ENCODE measurements at places on chromosomes 11 and 22. TPM values are rescaled to one million over a fixed set of nuclear protein-coding genes. Genes with fewer than 3 reads are reported as not detected.

DNA sequence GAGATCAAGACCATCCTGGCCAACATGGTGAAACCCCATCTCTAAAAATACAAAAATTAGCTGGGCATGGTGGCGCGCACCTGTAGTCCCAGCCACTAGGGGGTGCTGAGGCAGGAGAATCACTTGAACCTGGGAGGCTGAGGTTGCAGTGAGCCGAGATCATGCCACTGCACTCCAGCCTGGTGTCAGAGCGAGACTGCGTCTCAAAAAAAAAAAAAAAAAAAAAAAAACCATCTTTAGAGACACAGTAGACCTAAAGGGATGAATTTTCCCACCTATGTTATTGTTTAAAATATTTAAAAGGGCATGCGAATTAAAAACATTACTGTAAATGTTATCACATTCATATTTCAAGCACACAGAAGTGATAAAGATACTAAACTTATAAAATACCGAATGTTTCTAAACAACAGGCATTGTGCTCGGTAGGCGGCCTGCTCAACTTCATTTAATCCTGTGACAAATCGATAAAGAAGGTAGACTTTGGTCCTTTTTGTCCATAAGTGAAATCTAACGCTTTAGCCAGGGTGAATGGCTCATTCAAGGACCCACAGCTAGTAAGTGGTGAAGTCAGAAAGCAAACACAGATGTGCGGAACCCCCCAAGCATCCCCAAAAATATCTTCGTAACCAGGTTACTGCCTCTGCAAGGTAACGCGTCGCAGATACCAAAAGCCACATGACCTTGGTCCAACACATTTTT lies 16.1 kb downstream of the NCAPD3 start:
- no peak for DNase-seq

DNA sequence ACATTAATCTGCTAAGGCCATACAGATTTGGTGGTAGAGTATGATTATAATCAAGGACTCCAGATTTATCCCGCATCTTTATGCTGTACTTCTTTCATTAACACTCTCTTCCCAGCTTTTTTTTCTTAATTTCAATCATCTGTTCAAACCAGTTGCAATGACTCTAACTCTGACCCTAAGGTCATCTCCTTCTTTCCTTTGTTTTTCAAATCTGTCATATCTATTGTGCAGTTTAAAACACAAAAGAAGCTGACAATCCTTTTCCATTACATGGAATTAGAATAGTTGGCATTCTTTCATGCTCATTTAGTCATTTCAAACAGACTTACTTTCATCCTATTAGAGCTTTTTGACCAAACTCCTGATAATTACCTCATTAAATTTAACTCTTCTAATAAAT lies 53.6 kb upstream of the GRM5 start:
- DNase-seq: no peak

- no peak for DNase-seq
These were observed 32.7 kb upstream of the CCDC34 start for GRCh38 chr11:27395556-27396258.

Gene HMOX1
- total RNA-seq: 107 TPM

Gene TUBA8
- 0.81 TPM for total RNA-seq

Gene CCDC87
- total RNA-seq: 0.16 TPM
